KG1 (cell line): ENCODE measurements at places on chromosomes 5 and 9.

- no peak for DNase-seq
Observed at GRCh38 chr9:70304810-70305209, 46.0 kb downstream of the SMC5 start.

GRCh38 chr9:4796988-4797853 lies 4.5 kb downstream of the RCL1 start:
- no peak for DNase-seq

GRCh38 chr5:146825033-146825432 lies 53.5 kb downstream of the PPP2R2B start:
- DNase-seq = no peak

DNA sequence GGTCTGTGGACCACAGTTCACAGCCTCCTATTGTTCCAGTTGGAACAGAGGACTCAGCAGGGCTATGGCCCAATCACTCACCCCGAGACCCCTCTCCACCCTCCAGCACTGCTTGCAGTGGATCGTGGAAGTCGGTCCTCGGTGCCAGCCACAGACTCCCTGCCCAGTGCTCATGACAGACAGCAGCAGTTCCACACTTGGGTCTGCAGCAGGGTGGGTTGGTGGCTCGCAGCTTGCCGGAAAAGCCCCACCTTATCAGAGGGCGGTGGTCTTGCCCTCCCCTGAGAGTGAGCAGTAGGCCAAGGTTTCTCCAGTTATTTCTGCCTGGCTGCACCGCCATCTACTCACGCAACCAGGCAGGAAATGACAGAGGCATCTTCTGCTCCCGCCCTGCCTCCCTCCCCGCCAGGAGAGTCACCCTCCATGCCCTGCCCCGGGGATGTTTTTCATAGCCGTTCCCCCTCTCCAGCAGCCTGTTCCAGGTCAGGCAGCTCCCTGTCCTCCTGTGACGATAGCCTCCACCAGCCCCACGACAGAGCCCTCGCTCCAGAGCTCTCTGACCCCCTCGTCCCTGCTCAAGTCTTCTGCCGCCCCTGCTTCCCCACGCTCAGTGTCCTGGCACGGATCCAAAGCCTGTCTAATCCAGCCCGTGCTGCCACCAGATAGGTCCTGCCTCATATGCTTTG lies 34.5 kb downstream of the UNC5A start:
- DNase-seq = no peak

DNA sequence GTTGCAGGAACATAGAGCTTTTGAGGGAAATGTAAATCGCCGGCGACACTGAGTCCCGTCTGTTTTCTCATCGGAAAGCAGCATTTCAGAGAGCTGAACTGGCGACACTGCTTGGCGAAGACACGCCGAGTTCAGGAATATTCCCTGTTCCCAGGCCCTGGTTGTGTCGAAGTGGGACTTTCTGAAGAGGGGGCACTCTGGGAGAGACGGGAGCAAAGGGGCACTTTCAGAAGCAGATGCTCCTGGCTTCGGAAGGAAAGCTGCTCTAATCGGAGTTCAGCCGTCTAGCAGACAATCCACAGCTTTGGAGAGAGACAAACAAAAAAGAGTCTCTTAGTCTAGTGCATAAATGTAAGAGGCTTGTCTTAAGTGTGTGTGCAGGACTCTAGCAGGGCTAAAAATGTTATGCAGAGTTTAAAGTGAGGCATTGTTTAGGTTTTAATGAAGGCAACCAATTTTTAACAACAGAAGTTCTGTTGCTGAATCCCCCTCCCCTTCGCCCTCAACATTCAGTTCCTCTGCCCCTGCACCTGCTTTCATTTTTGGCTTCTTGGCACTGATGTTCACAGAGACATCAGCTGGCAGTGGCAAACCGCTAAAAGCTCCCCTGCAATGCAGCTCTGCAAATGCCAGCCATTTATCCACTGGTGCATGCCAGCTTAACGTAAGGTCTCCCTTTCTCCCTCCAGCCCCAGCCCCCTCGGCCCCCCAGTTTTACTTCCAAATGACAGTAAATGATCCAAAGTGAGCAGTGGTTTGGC lies 289.5 kb upstream of the MPDZ start:
- no peak for DNase-seq

DNA sequence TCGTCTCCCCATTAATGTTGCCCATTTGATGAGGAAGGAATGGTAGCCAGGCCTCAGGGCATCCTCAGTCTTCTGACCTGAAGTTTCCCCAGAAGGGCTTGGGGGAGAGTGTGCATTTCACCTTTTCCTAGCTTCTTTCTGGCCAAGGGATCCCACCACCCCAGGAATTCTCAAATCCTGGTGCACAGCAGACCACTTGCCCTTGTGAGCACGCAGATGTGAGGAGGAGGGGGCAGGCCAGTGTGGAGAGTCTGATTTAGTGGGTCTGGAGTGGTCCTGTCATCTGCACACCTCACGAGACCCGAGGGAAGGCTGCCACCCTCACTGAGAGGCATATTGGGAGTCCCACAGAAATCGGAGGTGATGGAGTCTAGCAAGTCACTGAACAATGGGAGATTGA lies 64.3 kb downstream of the CXXC5 start:
- no peak for DNase-seq

DNA sequence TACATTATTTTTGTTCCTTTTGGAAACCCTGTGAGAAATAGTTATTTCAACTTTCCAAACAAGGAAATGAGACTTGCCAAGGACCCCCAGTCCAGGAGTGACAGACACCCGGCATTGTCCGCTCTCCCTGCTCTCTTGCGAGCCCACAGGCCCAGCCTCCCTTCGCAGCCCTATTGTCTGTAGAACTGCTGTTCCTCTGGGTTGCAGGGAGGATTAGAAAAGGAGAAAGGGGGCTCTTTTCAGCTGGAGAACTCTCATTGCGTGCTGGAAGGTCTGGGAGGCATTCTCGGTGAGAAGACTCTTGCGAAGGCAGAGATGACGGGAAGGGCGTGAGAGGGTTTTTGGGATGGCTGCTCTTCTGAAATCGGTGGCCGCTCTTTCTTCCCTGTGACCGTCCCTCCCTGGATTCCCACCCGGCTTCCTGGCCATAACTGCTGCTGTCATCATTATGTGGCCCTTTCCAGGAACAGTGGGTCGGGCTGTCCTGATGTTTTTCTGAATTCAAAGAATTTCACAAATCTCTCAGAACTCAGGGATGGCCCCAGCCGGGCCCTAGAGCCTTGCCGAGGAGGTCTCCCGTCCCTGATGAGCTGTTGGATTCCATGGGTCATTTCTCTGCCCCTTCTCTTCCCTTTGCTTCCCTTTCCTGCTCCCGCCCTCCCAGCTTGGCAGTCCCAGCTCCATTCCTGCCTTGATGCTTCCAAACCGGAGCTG lies 29.8 kb downstream of the STC2 start:
- DNase-seq = no peak

DNA sequence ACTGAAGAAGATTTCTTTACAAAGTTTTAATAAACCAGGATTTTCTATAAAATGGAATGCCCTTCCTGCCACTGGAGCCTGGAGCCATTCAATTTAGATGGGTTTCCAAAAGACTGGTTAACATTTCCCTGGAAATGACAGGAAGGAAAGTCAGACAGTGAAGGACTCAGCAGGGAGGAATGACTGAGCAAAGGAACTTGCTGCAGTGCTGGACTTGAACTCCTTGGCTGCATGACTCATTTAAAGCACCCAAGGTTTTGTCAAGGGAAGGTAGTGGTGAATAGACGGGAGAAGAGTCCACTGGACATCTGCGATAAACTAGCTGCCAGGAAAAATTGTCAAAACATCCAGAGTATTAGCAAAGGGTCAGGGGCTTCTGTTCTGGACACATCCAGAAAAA lies 163.8 kb upstream of the SLC28A3 start:
- no peak for DNase-seq

- no peak for DNase-seq
Observed at GRCh38 chr5:149392718-149393117, 13.6 kb upstream of the IL17B start.

DNA sequence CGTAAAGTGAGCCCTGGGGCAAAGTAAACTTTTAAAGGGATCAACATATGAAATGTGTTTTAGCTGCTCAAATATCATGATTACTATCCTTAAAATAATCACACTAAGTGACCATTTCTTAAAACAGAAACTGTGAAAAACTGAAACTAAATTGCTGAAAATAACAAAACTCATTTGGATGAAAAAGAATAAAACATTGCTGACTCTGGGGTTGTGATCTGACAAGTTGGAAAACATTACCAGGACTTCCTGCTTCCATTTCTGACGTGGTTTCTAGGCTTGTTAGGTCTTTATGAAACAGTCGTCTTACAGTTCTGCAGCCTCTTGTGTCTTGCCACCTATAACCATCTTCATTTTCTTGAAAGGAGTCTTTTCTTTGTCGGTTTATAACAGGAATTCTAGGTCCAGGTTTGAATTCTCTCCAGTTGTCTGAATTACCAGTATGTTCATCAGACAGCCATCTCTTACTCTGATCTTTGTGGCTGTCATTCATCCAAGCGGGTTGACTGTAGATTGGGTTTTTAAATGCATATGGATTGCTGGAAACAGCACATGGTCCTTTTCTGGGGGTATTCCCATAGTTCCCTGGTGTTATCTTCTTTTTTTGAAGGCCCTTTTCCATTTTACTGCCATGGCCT lies 1.7 kb downstream of the TUT7 start:
- DNase-seq = no peak

DNA sequence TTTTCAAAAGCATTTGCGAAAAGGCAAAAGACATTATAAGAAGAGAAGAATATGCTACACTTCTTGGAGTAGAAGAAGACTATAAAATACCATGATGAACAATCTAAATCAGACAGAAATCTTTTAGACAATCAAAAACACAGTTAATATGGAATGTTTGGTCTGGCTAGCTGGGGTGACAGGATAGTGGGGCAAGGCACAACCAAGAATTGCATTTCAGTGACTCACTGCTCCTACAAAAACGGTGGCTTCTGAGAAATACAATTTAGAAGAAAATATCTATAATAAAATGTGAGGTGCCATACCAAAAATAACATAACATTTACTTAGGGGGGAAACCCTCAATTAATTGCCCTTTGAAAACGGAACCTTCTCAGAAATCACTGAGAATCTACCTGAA lies 363.4 kb downstream of the NPR3 start:
- no peak for DNase-seq

- DNase-seq = no peak
Observed at GRCh38 chr9:6214903-6215302, 704 bp upstream of the IL33 start.

DNA sequence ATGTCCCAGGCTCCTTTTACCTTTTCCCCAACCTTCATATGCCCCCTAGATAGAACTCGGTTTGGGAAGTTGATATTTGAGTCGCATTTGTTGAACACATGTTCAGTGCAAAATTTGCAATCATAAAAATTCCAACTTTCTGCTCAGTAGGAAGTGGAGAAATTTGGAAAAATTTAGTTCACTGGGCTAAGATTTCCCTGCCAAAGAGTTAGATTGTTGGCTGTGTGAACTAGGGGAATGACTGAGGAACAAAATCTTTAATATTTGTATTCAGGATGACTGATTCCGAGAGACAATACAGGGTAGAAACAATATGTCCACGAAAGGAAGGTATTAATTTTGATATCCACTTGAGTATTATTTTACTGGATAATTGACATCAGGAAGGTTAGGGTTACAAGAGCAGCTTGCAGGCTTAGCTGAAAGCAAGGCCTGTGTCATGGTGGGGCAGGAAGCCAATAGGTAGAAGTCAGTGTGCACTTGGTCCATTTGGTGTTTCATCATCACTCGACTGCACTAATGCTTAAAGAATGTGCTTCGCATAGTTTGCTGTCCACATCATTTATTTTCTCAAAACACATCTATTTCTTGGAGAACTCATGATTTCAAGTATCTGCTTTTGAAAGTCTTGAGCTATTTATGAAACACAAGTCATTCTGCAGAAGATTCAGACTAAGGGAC lies 59.4 kb upstream of the GNA14 start:
- DNase-seq = no peak

GRCh38 chr9:105971986-105972385 lies 277.6 kb downstream of the TMEM38B start:
- no peak for DNase-seq

GRCh38 chr5:81140441-81140840 lies 92.7 kb upstream of the CKMT2 start:
- DNase-seq = no peak

GRCh38 chr5:116771466-116772151 lies 197.0 kb upstream of the SEMA6A start:
- DNase-seq = no peak

DNA sequence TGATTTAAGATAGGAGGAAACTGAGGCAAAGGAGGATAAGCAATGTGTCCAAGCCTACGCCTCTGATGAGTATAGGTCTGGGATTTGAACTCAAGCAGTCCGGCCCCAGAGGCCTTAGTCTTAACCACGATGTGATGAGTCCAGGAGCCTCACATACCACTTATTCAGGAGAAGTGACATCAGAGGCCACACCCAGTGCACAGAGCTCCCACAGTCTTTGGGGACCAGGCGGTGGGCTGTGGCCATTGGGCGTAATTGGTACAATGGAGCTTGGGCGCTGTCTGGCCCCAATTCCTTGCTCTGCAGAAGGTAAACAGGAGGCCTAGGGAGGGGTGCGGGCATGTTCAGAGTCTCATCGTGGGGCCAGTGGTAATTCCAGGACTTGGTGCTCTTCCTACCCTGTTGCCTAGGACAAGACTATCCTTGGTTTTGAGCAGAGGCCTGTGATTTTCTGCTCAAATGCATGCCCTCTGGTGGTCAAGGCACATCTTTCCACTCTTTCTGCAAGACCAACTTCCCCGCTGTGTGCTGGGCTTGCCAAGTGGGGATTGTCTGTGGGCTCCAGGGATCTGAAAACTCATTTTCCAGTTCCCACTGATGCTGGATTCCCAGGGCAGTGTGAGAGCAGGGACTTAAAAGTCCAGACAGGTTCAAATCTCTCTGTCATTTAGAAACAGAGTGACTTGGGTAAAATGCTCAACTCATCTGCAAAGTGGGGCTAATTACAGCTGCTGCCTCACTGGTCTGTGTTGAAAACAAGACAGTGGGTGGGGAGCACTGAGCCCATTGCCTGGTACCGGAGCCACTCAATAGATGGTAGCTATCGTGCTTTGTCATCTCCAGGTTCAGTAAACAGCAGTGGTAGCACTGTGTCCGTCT lies 15.8 kb downstream of the NDST1 start:
- no peak for DNase-seq

DNA sequence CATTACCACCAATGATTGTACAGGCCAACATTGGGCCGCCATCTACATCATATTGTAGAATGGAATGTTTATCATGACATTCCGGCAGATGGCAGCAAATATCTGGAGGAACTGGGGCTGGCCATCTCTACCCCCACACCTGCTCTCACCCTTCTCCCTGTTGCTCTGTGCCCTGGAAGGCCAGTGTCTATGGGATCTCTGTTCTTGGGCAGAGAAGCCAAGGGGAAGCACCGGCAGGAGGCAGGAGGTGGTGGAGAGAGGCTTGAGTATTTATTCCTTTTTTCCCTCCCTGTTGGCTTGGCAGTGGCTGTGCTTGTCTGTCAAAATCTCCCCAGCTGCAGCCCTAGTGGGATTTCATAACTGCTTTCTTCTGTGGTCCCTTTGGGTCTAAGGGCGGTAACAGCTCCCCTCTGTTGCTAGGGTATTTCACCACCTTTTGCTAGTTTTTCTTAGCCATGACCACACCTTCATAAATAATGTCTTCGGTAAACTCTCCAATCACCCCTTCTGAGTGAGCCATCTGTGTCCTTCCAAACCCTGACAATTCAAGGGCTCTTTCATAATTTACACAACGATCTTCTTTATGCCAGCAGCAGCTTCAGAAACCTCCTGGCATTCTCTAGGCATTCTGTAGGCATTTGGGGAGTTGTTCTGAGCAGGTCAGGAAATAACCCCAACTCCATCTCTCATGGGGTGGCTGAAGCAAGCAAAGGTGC lies 225.8 kb downstream of the MELK start:
- DNase-seq = no peak

GRCh38 chr9:12702160-12702758 lies 9.1 kb downstream of the TYRP1 start:
- no peak for DNase-seq

- DNase-seq = no peak
Observed at GRCh38 chr9:95879591-95879990, 4.1 kb downstream of the ERCC6L2 start.
